Stimulated activated CD8-positive, alpha-beta memory T cell treated with anti-CD3 and anti-CD28 coated beads, Interleukin-2, amount 100 ng/mL, for 1 hour (primary cell): ENCODE measurements at places on chromosomes 13 and 19.

DNA sequence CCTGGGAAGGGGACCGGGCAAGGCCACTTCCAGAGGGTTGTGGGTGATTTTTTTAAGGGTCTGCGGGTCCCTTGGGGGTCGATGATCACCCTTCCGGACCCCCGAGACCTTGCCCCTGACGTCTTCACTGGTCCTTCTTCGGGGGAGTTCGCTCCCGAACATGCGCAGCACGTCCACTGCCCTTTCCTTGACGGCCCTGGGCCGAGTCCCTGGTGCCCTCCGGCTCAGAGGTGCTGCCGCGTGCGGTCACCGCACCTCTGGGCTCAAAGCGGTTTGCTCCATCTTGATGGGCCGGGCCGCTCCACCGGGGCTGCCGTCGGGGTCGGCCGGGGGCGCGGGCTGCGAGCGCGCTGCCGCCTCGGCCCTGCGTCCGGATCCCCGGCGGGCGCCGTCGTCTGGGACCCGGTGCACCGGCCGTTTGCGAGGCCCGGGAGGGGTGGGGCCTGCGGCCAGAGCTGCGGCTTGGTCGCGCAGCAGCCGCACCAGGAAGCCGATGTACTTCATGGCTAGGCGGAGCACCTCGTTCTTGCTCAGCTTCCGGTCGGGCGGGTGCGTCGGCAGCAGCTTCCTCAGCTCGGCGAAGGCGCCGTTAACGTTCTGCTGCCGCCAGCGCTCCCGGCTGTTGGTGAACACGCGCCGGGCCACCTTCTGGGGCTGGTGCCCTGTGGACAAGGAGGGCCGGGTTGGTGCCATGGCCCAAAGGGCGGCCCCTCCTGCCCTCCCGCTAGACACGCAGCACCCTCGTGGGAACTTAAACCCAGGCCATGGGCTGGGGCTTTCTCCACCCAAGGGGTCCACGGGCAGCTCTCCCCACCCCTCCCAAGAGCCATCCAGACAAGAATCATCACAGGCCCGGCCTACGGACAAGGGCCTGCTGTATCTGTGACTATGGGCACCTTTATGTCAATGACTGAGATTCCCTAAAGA, 3.3 kb downstream of the LYL1 start:
- DNase-seq = peak; percentile 63

GRCh38 chr19:53898636-53899341, 10.3 kb upstream of the CACNG7 start:
- DNase-seq = no peak

DNA sequence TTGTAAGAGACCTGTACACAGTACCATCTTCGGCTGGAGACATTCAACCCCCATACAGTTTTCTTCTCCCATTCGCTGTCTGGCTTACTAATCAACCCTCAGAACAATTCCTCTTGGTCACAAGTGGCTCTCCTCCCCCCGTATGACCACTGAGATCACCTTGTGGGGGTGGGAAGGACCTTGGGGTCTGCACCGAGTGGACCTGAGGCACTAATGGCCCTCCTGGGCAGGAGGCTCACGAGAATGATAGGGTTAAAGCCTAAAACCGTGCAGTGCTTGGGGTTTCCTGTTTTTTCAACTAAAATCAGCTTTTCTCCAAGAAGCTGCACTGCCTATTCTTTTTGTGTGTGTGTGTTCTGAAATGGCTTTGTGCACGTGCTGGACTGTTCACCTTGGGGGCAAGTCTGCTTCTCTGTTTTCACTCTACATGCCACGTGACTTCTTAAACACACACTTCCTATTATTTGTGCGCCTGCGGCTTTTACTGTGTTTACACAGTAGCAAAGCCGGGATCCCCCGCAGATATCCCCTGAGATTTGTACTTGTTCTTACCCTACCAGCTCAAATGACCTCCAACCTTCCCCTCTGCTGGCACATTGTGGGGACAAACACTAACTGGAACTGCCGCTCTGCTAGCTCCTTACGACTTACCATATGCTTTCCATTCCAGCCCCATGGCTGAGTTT, 12.3 kb downstream of the RBM26 start:
- DNase-seq = no peak

DNA sequence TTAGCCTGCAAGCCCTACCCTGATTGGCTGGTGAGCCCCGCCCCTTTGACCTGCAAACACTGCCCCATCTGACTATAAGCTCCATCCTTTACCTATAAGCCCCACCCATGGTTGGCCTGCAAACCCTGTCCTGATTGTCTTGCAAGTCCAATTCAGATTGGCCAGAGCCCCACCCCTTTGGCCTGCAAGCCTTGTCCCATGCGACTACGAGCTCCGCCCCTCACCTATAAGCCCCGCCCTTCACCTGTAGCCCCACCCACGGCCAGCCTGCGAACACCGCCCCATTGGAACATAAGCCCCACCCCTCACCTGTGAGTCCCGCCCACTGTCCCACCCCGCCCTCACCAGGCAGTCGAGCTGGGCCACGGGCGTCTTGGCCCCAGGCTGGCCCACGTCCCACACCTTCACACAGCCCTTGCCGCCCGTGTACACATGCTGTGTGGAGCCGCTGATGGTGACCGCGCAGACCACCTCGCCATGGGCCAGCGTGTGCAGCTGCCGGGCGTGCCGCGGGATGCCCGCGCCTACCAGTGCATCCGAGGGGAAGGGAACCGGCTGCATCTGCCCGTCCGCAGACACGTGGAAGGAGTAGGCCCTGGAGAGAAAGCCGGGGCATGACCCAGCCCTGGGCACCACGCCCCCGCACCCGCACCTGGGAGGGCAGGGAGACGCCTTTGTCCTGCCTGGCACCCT, 22.9 kb downstream of the TLE2 start:
- DNase-seq = no peak

- DNase-seq = no peak
Measured at GRCh38 chr19:40392894-40393517, 3.0 kb upstream of the HIPK4 start.

DNA sequence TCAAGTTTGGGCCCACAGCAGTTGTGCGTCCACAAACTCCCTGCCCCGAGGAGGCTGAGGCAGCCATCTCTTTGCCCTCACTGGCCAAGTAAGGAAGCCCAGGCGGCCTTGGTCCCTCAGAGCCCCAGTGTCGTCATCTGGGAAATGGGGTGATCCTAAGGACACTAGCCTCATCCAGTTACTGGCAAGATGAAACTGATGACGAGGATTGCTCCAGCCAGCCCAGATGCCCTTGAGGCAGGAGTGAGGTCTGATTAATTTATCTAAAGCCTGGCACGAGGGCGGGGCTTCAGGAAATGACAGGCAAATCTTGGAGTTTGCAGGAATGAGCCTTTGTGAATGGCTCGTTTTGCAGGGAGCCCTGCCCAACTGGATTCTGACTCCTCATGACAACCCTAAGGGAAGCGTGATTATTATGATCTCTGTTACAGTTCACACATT, 5.6 kb downstream of the LIPE start:
- no peak for DNase-seq
